CD4-positive, alpha-beta T cell treated with Interleukin-21 for 1 hour (primary cell): ENCODE measurements at places on chromosomes 7 and 10.

- DNase-seq = no peak
Observed at GRCh38 chr7:36238138-36238537, 85.1 kb downstream of the EEPD1 start.

DNA sequence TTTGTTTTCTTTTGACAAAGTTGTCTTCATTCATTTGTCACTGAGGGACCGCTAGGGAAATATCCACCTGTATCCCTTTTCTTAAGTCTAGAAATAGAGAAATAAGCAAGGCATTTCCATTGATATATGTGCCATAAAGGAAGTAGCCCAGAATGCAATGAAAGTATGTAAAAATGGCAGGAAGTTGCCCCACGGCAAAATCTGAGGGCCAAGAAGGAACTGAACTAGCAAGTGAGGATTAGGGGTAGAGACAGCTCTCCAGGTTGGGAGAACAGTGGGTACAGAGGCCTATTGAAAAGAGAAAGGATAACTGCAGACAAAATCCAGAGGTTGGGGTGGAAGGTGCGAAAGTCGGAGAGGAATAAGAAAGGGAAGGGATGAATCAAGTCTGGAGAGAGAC, 56.6 kb upstream of the TOMM7 start:
- DNase-seq = no peak

GRCh38 chr10:79024720-79025198, 44.0 kb upstream of the ZMIZ1 start:
- DNase-seq = no peak

DNA sequence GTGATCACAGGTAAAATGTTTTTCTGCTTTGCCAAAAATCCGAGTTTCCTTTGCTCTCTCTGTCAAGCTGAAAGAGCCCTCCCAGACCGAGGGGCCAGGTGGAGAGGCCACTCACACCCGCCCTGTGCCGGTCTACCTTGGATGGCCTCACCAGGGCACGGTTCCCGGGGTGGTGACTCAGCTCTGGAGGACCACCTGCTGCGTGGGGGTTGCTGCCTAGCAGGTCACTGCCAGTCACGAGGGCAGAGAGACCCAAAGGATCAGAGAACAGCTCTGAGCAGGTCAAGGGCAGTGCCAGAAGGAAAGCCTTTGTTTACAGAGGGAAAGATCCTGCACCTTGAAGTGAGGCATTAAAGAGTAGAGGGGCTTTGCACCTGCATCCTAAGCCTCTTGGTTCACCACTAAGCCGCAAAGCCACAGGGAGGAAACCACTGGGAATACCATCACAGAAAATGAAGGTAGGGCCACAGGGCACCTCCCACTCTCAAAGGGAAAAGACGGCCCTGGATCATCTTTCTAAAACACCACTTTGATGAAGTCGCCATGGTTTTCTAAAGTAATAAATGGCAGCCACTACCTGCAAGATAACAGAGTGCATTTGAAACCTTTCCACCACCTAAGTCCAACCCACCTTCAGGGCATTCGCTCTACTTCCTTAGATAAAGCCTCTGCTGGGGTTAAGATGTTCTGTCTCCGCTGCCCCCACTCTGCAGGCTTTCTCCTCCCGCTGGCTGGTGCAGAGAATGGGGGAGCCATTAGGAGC, 160.3 kb upstream of the KLF14 start:
- DNase-seq = no peak

DNA sequence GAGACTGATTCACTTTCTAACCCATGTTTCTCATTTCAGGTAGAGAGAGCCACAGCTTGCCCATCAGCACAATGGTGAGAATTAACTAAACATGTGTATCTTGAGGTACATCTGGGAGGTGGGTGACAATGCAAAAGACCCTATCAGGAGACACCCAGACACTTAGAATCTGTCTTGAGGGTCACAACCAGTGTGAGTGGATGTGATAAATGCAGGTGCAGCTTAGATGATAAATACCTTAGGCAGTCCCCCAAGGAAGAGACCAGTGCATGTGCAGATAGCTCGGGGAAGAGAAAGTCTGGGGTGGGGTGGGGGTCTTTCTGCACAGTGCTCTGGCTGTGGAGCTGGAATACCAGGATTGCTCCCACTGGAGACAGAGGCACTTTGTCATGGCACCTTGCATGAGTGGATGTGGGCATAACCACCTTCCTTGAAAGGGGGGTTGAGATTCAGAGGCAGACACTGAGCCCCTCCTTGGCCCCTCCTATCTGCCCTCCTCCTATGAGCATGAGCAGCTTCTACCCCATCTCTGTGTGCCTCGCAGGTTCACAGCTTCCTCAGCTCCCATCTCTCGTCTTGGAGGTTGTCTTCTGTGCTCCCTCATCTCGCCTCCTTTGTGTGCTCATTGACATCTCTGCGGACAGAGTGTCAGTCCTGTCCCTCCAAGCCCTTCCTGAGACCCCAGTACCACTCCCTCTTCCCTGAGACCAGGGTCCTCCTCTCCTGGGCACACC, 349.8 kb downstream of the TCERG1L start:
- DNase-seq = no peak

DNA sequence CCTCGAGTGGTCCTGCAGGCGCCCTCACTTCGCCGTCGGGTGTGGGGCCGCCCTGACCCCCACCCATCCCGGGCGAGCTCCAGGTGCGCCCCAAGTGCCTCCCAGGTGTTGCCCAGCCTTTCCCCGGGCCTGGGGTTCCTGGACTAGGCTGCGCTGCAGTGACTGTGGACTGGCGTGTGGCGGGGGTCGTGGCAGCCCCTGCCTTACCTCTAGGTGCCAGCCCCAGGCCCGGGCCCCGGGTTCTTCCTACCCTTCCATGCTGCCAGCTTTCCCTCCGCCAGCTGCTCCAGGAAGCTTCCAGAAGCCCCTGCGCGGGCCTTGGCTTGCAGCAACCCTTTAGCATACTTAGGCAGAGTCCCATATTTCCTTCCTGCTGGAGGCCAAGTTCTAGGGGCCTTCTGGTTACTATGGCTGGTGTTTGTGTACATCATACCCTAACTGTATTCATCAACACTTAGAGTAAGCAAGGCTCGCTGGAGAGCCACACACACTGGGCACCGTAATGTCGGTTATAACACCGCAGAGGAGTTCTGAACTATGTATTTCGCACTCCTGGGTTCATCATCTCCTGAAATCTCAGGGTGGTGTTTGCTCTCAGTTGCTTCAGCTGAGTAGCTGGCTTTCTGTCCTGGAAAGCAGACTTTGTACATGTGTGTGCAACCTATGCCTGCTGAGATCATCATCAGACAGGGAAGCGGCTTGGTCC, 471 bp downstream of the MGMT start:
- no peak for DNase-seq

DNA sequence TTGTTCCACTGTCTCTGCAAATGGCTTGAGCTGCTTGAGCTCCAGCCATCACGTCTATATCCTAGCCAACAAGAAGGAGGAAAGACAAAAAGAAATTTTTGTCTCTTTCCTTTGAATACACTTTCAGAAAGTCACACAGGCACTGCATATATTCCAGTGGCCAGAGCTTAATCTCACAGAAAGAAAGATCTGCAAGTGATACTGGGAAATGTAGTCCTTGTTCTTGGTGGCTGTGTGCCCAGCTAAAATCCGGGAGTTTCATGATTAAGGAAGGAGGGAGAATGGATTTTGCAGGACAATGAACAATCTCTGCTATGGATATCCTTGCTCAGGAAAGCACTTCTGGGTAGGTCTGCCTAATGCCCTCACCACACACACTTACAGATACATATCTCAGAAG, 19.5 kb upstream of the DLG5 start:
- DNase-seq = no peak

DNA sequence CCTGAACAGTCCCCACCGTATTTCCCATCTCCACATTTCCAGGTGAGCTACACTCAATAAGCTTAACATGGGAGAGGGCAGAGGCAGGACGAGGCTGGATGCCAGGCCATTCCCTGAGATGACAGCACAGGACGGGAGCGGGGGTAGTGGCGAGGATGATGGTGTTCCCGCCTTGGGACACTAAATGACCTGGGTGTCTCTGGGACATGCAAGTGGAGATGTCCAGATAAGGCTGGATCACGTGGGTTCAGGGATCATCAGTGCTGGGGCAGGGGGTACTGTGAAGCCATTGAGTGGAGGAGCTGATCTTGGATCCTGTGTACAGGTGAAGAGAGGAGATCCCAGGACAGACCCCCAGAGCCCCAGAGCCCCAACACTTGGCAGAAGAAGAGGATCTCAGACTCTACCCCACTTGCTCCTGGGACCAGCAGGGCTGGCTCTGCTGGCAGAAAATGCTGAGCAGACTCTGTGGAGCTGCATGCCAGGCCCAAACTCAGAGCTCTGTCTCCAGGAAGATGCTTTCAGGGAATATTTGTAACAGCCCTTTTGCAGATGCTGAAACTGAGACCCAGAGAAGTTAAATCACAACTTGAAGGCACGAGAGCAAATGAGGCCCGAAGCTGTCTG, 29.7 kb upstream of the HSPA12A start:
- DNase-seq = no peak

GRCh38 chr10:12972146-12972545, 29.4 kb downstream of the CCDC3 start:
- DNase-seq = no peak
